ENCODE measurements at places on chromosomes 11 and 22. TPM values are rescaled to one million over a fixed set of nuclear protein-coding genes. Genes with fewer than 3 reads are reported as not detected.
A peak's percentile ranks its signal among the peaks of the same experiment; 100 is the strongest.

GRCh38 chr22:21849489-21849888 lies 18.0 kb downstream of the MAPK1 start:
- no peaks in the 10 kb centered on the region for H3K4me1 ChIP-seq
- H3K27me3 ChIP-seq, result no peaks in the 10 kb centered on the region
- no peak overlapping the region for H3K4me3 ChIP-seq
- no peaks in the 10 kb centered on the region for H3K36me3 ChIP-seq
- H3K27ac ChIP-seq, result peak overlapping the region; percentile 68
- no peak for DNase-seq

DNA sequence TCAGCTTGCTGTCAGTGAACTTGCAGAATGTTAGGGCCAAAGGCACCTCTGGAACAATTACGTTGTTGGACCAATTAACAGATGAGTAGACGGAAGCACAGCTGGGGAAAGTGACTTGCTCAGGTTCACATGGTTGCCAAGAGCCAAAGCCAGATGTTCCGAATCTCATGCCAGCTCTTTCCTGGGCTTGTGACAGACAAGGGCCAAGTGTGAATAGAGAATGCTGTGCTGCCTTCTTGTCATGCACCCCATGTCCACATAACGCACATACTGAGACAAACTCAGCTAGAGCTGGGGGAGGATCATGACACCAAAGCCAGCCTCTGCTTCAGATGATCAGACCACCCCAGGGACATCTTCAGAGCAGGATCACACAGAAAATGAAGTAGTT lies 616.3 kb downstream of the INSC start:
- no peaks in the 10 kb centered on the region for H3K36me3 ChIP-seq
- H3K4me1 ChIP-seq, result no peaks in the 10 kb centered on the region
- H3K27ac ChIP-seq, result no peak overlapping the region
- H3K27me3 ChIP-seq, result no peaks in the 10 kb centered on the region
- no peak overlapping the region for H3K4me3 ChIP-seq
- no peak for DNase-seq

FAM181B gene
- 3.7 TPM for total RNA-seq

- no peak overlapping the region for H3K27ac ChIP-seq
- H3K36me3 ChIP-seq, result no peaks in the 10 kb centered on the region
- H3K4me1 ChIP-seq, result no peaks in the 10 kb centered on the region
- H3K27me3 ChIP-seq, result no peaks in the 10 kb centered on the region
- H3K4me3 ChIP-seq, result no peak overlapping the region
Measured at GRCh38 chr11:57055744-57056143, 67.0 kb downstream of the OR5AK2 start.

- H3K4me1 ChIP-seq, result peaks cover 27% of the 10 kb centered on the region
- no peaks in the 10 kb centered on the region for H3K27me3 ChIP-seq
- H3K36me3 ChIP-seq, result peaks cover 34% of the 10 kb centered on the region
- H3K27ac ChIP-seq, result no peak overlapping the region
Measured at GRCh38 chr11:68403424-68403823, 57.1 kb upstream of the PPP6R3 start.

DNA sequence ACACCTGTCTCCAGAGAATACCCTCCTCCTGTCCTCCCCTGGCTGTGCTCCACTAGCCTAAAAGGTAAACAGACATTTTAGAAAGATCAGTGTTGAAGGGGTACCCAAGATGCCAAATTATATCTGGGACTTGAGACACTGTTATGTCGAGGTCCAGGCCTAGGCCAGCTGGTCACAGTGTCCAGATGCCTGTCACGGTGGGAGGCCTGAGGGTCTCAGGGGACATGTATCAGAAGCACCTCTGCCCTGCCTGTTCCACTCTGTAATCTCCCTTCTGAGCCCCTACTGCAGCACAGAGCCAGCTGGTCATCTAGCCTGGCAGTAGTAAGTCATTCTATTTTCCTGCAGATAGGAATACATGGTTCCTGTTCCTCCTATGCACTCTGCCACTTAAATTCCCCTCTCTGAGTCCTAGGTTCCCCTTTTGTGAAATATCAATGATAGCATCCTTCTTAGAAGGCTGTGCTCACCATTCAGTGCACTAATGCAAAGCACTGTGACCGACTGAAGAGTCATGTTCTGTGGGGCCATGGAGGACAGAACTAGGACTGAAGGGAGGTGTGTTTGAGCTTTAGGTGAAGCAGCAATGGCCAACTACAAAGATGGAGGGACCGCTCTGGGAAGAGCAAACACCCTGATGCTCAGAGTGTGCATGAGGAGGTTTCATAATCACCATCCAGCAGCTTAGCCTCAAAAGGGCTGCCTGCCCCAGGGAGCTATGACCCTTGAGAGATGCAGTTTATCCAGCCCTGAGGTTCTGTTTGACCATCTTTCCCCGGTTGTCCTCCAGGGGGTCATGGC lies 44.8 kb upstream of the TUB start:
- H3K36me3 ChIP-seq, result no peaks in the 10 kb centered on the region
- H3K4me3 ChIP-seq, result no peak overlapping the region
- peaks cover 13% of the 10 kb centered on the region for H3K4me1 ChIP-seq

FIBP gene
- total RNA-seq, result 50.9 TPM

DNA sequence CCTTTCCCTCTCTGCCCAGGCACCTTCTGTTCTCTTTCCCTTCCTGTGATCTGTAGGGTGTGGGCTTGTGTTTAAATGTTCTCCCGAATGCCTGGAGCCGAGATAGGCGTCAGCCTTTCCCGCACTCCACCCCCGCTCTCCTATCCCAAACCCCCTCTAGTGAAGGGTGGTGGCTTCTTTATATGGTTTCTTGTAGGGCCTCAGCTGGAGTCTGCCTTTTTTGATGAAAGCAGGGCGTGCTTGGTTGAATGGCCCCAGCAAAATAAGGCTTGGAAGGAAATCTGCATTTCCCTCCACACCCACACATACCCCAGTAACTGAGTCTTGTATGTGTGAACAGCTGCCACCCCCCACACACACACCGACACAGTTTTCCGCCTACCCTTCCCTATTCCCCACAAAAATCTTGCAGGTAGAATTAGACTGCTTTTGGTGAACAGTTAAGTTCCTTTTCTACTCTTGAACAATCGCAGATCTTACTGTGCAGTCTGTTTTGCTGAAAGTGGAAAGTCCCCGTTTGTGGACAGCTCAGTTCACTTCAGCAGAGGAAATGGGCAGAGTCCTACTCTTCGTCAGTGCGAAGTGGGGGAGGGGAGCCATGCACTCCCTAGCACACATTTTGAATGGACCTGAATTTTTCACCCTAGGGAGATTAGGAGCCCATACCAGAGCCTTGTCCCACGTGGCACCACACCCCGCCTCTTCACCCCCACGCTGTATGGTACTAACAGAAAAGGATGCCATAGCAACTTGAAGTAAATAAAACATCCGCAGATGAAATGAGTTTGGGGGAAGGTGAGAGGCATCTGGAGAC lies 25.5 kb upstream of the GRK2 start:
- H3K36me3 ChIP-seq, result peaks cover 27% of the 10 kb centered on the region
- H3K27ac ChIP-seq, result peak overlapping the region; percentile 94
- H3K27me3 ChIP-seq, result no peaks in the 10 kb centered on the region

- H3K4me1 ChIP-seq, result no peaks in the 10 kb centered on the region
- H3K4me3 ChIP-seq, result no peak overlapping the region
- DNase-seq, result no peak
- no peaks in the 10 kb centered on the region for H3K27me3 ChIP-seq
- H3K27ac ChIP-seq, result no peak overlapping the region
Measured at GRCh38 chr11:41955066-41955465, 495.6 kb upstream of the LRRC4C start.

DNA sequence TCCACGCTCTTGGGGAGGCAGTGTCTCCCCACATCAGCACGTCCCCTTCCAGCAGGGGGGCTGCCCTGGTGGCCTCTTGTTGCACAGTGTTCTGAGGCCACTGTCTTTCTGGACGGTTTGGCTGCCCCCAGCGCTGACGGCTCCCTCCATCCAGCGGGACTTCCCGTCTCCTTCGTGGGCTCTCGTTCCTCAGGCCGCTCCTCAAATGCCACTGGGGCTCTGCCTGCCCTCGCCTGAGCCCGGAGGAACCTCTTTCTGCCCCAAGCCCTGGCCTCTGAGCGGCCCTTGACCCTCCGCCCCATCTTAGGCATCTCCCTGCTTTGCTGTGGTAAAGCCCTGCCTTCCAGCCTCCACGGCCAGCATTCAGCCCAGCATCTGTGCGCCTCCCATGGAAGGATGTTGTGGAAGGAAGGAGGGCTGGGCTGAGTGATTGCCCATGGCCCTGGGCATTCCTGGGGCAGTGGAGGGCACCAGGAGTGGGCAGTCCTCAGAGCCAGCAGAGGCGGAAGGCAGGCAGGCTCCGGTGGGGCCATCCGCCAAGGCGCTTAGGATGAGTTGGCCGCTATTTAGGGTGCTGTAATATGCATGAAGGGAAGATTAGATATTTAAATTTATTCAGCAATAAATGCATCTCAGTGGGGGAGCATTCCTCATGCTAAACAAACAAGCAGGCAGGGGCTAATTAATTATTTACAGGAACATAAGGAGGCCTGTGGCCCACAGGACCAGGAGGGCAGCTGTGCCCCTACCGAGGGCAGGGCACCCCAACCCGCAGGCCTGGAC lies 17.8 kb downstream of the OTUB1 start:
- no peaks in the 10 kb centered on the region for H3K27me3 ChIP-seq
- H3K36me3 ChIP-seq, result no peaks in the 10 kb centered on the region
- no peak for DNase-seq
- no peak overlapping the region for H3K27ac ChIP-seq

DNA sequence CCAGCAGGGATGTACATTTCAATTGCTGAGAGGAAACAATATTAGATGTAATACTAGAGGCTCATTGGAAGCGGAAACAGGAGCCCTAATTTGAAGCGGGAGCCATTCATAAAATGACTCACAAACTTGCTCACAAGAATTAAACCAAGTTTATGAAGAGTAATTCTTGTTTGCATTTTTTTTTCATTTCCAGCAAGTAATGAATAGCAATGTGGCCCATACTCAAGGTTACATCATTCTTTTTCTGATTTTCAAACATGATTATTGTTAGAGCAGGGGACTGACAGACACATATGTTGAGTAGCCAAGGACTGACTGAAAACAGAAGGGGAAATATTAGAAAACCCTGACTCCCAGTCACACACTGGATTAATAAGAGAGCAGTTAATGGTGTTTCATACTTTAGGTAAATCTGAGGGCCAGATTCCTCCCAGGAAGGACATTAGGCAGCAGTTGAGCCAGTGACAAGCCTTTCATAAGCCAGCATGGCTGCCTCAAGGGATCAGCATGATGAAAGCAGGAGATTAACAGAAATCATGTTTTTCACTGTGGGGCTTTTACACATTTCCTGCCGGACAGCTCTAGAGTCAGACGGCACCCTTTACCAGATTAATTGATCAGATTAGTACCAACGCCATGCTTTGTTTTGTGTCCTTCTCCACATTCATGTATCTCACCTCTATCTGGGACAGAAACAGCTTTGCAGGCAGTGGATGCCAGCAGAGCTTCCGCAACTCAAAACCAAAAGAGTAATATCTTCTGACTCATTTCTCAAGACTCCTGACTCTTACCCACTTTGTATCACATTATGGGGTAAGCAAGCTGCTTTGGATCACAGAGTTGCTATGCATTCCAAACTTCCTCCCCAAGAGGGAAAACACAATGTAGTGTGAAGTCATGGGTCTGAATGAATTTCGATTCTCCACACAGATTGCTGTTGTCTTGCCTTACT lies 831.6 kb downstream of the KCNA4 start:
- DNase-seq, result no peak
- no peaks in the 10 kb centered on the region for H3K36me3 ChIP-seq
- no peaks in the 10 kb centered on the region for H3K4me1 ChIP-seq
- H3K4me3 ChIP-seq, result no peak overlapping the region
- H3K27ac ChIP-seq, result no peak overlapping the region

DNA sequence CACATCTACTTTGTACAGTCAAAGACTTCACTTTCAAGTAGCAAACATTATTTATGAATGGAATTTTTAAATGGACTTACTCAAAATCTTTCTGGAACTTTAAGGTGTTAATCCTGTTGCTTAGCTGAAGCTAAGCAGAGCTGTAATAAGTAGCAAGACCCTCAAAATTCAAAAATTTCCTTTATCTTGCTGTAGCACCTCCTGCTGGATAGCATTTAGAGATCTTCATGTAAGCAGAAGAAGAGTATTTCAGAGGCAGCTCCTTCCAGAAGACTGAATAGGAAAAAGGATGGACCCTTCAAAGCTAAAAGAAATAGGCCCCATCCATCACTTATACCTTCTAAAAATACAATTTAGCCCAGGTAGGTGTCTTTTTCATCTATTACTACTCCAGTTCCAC lies 3.4 kb downstream of the PHF21A start:
- no peak for DNase-seq
- H3K4me1 ChIP-seq, result peaks cover 57% of the 10 kb centered on the region
- H3K36me3 ChIP-seq, result no peaks in the 10 kb centered on the region
- H3K27ac ChIP-seq, result peak overlapping the region; percentile 97
- H3K4me3 ChIP-seq, result no peak overlapping the region

GRCh38 chr11:104898685-104899013 lies 389 bp upstream of the CASP12 start:
- H3K36me3 ChIP-seq, result no peaks in the 10 kb centered on the region
- peak overlapping the region; percentile 32 for H3K4me3 ChIP-seq
- peak overlapping the region; percentile 66 for H3K27ac ChIP-seq
- H3K4me1 ChIP-seq, result no peaks in the 10 kb centered on the region
- DNase-seq, result no peak
- H3K27me3 ChIP-seq, result no peaks in the 10 kb centered on the region

DNA sequence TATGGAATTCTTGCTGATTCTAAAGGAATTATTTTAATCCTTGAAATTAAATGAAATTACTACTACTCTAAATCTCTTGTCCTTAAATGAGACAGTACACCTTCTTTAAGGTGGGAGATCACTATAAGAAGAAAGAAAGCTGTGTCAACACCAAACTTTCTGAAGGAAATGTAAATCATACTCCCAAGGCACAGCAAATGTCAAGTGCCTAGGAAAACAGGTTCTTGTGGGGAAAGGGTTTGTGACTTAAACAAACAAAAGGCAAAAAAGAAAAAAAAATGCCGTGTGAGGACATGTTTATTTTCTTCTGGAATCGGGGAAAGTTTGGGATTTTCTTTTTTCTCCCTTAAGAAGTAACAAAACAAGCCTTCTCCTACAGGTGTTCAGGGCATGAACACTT lies 745.1 kb downstream of the DLG2 start:
- H3K4me1 ChIP-seq, result no peaks in the 10 kb centered on the region
- H3K27me3 ChIP-seq, result no peaks in the 10 kb centered on the region
- DNase-seq, result no peak
- H3K4me3 ChIP-seq, result no peak overlapping the region
- no peaks in the 10 kb centered on the region for H3K36me3 ChIP-seq

TEX12 gene
- total RNA-seq, result not detected

GRCh38 chr11:104091281-104092096 lies 55.0 kb downstream of the DDI1 start:
- no peaks in the 10 kb centered on the region for H3K4me1 ChIP-seq
- H3K4me3 ChIP-seq, result no peak overlapping the region
- H3K36me3 ChIP-seq, result no peaks in the 10 kb centered on the region
